ENCODE measurements at places on chromosomes 2 and 18. TPM values are rescaled to one million over a fixed set of nuclear protein-coding genes. Genes with fewer than 3 reads are reported as not detected.

Gene ANKRD62
- total RNA-seq, result 0.30 TPM

Gene LIMS2
- 156 TPM for total RNA-seq

Gene CXCR4
- total RNA-seq, result 40.6 TPM

Gene LYPD6B
- not detected for total RNA-seq

Gene RNF144A
- total RNA-seq, result 17.0 TPM

Gene FRZB
- total RNA-seq, result 3.3 TPM

Gene PRADC1
- 17.5 TPM for total RNA-seq

Gene SAG
- not detected for total RNA-seq

Gene STRADB
- total RNA-seq, result 19.3 TPM
